ENCODE measurements at places on chromosomes 6 and 20.

DNA sequence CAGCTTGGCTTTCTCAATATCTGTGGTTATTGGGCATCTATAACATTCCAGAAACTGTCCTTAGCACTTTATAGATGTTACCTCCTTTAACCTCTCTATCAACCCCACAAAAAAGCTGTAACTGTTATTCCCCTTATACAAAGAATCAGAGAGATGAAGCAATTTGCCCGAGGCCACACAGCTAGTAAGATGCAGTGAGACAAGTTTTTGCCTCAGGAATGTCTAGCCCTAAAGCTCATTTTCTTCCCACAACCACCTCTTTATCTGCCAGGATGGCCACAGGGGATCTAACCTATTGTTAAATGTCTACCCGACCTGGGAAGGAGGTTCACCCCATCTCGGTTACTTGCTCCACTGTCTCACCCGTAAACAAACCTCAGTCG lies 31.9 kb upstream of the TCP11 start:
- no peak for DNase-seq

DNA sequence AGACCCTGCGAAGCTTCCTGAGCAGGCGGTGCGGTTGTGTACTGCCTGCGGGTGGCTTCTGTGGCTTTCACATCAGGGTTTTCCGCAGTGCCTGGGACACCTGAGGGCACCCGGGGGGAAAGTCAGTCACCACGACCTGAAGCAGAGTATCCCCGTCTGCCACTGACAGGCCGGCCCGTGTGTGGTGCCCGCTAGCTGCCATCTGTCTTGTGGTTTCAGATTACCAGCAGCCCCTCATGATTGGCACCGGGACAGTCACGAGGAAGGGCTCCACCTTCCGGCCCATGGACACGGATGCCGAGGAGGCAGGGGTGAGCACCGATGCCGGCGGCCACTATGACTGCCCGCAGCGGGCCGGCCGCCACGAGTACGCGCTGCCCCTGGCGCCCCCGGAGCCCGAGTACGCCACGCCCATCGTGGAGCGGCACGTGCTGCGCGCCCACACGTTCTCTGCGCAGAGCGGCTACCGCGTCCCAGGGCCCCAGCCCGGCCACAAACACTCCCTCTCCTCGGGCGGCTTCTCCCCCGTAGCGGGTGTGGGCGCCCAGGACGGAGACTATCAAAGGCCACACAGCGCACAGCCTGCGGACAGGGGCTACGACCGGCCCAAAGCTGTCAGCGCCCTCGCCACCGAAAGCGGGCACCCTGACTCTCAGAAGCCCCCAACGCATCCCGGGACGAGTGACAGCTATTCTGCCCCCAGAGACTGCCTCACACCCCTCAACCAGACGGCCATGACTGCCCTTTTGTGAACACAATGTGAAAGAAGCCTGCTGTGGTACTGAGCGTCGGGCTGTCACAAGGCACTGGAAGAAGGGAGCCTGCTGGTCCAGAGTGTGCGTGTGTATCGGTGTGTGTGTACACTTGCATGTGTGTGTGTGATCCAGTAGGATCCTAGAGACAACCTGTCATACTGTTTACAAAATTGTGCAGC lies 54.4 kb downstream of the GOPC start:
- DNase-seq, result peak; percentile 86

GRCh38 chr6:161111261-161111660 lies 119.7 kb downstream of the MAP3K4 start:
- DNase-seq, result peak; percentile 46

GRCh38 chr6:2768696-2769095 lies 3.5 kb downstream of the WRNIP1 start:
- no peak for DNase-seq

GRCh38 chr6:23696992-23697391 lies 429.0 kb upstream of the NRSN1 start:
- DNase-seq, result peak; percentile 74

- DNase-seq, result peak; percentile 20
These were observed 77.1 kb downstream of the LMBRD1 start for GRCh38 chr6:69719602-69720193.

GRCh38 chr6:34174846-34175399 lies 29.0 kb upstream of the GRM4 start:
- no peak for DNase-seq

- no peak for DNase-seq
These were observed 19.7 kb upstream of the TM9SF4 start for GRCh38 chr20:32089637-32090362.

DNA sequence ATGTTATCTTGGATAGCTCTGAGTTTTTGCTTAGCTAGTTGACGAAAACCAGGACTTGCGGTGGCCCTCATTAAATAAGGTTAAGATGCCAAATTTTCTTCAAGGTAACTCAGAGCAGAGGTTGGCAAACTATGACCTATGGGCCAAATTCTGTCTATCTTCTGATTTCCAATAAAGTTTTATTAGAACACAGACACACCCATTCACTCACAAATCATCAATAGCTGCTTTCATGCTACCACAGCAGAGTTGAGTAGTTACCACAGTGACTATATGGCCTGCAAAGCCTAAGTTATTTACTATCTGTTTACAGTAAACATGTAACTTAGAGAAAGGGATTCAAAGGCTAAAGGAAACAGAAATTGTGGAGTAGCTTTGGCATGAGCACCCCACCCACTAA lies 23.6 kb downstream of the DCDC2 start:
- no peak for DNase-seq

GRCh38 chr6:70171236-70171635 lies 131.6 kb downstream of the COL9A1 start:
- no peak for DNase-seq

DNA sequence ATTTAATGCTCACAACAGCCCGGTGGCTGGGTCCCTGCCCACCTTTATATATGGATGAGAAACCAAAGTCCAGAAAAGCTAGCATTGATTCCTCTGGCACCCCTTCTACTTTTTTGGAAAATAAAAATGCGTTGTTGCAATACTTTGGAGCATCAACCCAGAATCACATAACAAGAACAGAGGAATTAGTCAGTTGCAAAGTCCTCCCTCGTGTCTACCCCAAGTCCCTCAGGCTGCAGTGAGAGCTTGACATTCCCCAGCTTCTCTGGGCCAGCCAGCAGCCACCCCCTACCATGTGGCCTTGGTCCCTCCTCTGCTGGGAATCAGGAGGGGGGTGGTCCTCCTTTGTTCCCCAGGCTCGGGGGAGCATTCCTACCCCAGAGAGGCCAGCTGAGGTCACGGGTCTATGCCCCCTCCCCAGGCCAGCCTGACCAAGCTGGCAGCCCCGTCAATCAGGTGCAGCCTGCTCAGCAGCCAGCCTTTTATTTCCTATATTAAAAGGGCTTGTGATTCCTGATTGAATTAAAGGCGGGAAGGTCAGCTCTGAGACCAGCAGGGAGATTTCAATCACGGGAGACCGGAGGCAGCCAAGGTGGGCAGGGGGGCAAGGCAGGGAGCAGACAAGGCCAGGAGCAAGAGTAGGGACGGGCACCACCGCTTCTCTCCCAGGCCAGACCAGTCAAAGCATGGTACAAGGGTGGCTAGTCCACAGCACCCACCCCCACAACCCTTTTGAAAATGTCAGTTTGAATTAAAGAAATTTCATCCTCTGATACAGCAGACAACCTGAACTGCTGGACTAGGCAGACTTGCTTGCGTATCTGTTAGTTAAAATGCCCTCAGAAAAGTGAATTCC lies 158.9 kb downstream of the MRPL14 start:
- DNase-seq, result no peak

DNA sequence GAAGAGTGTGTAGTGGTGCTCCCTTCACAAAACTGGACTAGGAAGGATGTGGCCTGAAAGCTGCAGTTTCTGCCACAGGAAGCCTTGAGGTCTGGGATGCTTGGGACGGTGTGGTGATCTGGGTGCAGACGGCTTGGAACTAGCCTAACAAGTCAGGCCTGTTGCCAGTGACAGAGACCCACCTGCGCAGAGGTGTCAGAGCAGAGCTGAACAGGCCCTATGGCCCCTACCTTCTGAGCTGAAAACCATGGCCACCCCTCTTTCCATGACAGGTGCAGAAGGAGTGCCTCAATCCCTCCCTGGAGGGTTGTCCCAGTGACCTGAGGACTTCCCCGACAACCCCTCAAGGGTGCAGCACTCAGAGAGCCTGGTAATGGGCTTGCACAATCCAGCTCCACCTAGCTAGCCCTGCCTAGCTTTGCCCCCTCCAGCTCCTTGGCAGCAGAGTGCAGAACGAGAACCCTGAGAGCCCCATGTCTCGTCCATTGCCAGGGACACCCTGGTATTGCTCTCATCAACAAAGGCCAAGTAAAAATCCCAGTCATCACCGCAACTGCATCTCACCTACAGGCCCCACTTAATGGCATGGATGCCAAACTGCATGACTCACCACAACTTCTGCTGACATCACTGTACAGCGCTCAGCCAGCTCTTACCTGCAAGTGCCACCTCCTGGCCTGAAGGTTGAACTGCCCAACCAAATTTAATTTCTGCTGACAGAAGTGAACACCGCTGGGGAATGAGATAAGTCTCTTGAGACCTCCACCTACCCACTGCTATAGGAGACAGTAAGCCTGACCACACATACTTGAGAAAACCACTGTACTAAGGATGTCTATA lies 563.1 kb downstream of the TFAP2A start:
- DNase-seq, result no peak

DNA sequence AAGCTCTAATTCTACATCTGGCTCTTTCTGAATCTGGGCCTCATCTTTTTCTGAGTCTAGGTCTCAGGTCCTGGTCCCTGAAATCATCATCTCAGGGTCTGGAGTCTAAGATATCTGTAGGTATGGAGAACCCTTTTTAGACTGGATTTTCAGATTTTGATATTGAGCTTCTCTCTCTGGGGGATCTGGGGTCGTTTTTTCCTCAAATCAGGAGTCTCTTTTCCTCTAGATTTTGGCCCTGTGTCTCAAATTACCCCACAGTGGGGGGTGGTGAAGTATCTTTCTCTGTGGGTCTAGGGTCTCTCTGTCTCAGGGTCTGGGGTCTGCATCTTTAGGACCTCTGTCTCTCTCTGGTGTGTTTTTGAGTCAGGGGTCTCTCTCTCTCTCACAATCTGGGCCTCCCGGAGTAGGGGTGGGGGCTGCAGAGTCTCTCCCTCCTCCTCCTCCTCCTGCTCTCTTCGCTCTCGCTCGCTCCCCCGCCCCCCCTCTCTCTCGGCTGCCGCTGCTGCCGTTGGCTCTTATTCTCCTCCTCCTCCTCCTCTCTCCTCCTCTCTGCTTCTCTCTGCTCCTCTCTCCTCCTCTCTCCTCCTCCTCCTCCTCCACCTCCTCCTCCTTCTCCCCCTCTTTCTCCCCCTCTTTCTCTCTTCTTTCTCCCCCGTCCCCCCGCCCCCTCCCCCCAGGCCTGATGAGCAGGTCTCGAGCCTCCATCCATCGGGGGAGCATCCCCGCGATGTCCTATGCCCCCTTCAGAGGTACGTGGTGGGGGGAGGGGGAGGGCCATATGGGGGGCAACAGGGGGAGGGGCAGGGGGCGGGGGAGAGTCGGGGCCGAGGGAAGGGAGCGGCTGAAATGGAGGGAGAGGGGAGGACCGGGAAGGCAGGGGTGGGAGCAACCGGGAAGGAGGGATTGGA lies at the start of gene SYNGAP1:
SYNGAP1 (plus strand) TSS at position 486 of the 911 bp plus-strand sequence; CDS start at position 686, 200 bp downstream.
- DNase-seq, result peak; percentile 91

GRCh38 chr6:45450132-45450531 lies 72.4 kb upstream of the SUPT3H start:
- DNase-seq, result no peak

GRCh38 chr20:10857352-10858070 lies 183.7 kb upstream of the JAG1 start:
- DNase-seq, result peak; percentile 79

DNA sequence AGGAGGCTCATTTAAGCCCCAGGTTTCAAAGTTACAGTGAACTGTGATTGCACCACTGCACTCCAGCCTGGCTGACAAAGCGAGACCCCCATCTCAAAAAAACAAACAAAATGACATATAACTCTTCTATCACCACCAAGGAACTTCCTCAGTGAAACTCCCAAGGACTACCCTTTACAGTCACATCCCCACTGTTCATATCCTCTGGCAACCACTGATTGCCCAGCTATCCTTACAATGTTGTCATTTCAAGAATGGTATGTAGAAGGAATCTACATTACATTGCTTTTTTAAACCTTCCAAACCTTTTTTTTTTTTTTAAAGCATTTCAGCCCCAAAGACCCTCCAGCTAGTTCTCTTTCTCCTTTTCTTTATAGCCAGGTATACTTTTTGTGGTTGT lies 123.1 kb upstream of the CARMIL1 start:
- DNase-seq, result no peak

GRCh38 chr20:23434521-23435313 lies 4.8 kb upstream of the CSTL1 start:
- DNase-seq, result no peak

DNA sequence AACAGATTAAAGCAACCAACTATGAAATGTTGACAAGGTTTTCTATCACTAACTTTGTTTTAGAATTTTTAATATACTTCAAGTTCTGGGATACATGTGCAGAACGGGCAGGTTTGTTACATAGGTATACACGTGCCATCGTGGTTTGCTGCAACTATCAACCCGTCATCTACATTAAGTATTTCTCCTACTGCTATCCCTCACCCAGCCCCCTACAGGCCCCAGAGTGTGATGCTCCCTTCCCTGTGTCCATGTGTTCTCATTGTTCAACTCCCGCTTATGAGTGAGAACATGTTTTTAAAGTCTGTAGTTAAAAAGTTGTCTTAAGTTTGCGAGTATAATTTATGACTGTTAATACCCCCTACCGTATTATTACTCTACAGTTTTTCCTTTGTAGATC lies 844.3 kb upstream of the MANEA start:
- no peak for DNase-seq

- DNase-seq, result no peak
These were observed 34.5 kb downstream of the HCRTR2 start for GRCh38 chr6:55208478-55209458.

- no peak for DNase-seq
These were observed 162.1 kb upstream of the RAB32 start for GRCh38 chr6:146381486-146381885.

- DNase-seq, result no peak
These were observed 31.0 kb downstream of the POM121L2 start for GRCh38 chr6:27281105-27281539.
